Hematopoietic multipotent progenitor cell treated with erythropoietin and hydrocortisone succinate and interleukin-3 and kit ligand, for 15 days (in vitro differentiated cells): ENCODE measurements at places on chromosomes 4 and X.

DNA sequence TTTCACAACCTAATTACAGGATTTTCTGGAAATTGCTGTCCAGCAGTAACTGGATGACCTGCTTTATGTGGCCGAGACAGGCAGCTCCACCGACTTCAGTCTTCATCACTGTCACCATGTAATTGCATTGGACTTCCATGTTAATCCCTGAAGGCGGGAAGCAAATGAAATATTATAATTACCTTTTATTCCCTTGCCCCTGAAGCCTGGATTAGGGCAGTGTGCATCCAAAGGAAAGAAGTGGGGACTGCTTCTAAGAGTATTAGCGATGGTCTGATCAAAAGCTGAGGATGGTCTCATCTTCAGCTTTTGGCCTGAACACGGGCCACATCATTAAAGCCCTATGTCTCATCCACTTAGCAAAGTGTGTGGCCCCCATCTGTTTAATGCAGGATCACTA is 311.6 kb upstream of the GALNT7 start:
- no peak for DNase-seq

DNA sequence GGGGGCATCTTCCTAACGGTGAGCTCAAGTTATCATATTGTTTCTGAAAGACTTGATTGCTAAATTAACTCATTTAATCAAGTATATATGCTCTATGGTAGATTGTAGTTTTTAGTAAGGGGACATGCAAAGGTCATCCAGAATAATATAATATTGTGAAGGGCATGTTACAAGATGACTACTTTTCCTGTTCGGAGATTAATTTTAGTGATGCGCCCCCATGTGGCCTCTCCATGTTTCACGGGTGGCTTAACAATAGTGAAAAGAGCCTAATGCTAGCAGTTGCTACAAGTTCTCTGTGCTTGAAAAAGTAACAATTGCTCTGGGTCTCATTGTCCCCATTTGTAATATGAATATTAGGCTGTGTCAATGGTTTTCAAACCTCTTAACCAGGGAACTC is 12.2 kb downstream of the SMPX start:
- DNase-seq = peak; percentile 1

GRCh38 chrX:96692890-96693289 is 8.2 kb downstream of the DIAPH2 start:
- no peak for DNase-seq

DNA sequence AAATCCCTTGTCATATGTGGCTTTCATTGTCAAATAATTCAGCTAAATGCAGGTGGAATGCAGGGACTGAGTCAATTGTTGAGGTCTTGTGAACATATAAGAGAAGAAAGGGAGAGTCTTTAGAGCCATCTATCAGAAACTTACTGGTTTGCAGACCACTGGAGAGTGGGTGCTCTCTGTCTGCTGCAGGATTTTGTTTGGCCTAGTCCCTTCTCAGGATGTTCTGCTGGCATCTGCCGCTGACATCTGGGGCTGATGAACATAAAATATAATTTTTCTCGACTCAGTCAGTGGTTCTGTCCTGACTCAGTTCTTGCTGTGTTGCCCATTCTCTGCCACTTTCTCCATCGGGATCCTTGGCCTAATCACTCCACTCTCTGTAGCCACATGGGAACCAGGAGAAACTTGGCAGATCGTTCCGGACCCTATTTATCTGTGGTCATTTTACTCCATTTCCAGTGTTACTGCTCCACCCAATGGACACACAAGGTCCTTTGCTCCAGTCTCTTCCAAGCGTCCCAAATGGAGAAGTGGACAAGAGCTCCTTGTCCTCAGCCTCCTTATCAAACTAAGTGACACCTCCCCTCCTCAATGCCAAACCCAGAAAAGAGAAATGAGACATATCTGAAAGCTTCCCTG is 436.2 kb downstream of the FAT4 start:
- DNase-seq = no peak

- DNase-seq = no peak
Measured at GRCh38 chrX:130171446-130172126, at the start of gene RAB33A. Gene RAB33A (plus strand): TSS chrX:130171962. CDS start chrX:130172063, 101 bp downstream.

GRCh38 chrX:47574076-47574546 is 8.1 kb upstream of the TIMP1 start:
- DNase-seq = no peak
